ENCODE measurements at places on chromosomes 2 and 18. TPM values are rescaled to one million over a fixed set of nuclear protein-coding genes. Genes with fewer than 3 reads are reported as not detected.

Gene TMEM131
- 14.9 TPM for total RNA-seq

Gene FEZ2
- 43.7 TPM for total RNA-seq

Gene LBX2
- 4.2 TPM for total RNA-seq

Gene MOB4
- 27.4 TPM for total RNA-seq

Gene DTNA
- 0.15 TPM for total RNA-seq

Gene COLEC12
- 0.08 TPM for total RNA-seq

Gene VPS4B
- total RNA-seq = 20.5 TPM

Gene B4GALT6
- total RNA-seq = 6.2 TPM

Gene IL1B
- 0.24 TPM for total RNA-seq

Gene RTP5
- not detected for total RNA-seq

Gene NT5DC4
- not detected for total RNA-seq

Gene ST8SIA5
- not detected for total RNA-seq

Gene BUB1
- total RNA-seq = 50.0 TPM

Gene LOXHD1
- total RNA-seq = not detected

Gene C2orf78
- total RNA-seq = not detected

Gene SH2D6
- 1.1 TPM for total RNA-seq

Gene ABCG5
- total RNA-seq = not detected

Gene TEKT4
- not detected for total RNA-seq

Gene TRAPPC8
- 11.6 TPM for total RNA-seq

Gene CAPN14
- 0.07 TPM for total RNA-seq

Gene CIB4
- 0.34 TPM for total RNA-seq

Gene KCNK3
- total RNA-seq = 1.1 TPM

Gene UGT1A1
- 0.65 TPM for total RNA-seq

Gene MARS2
- total RNA-seq = 10.4 TPM

Gene OR6B2
- total RNA-seq = not detected

Gene VWC2L
- total RNA-seq = not detected

Gene ASB18
- not detected for total RNA-seq

Gene FAM161A
- total RNA-seq = 8.2 TPM

Gene KCNF1
- 21.8 TPM for total RNA-seq

Gene RGPD3
- total RNA-seq = 0.20 TPM

Gene COL6A3
- total RNA-seq = 0.07 TPM

Gene GPR45
- total RNA-seq = not detected

Gene UGT1A8
- not detected for total RNA-seq

Gene CNTNAP5
- total RNA-seq = not detected

Gene NPHP1
- 8.8 TPM for total RNA-seq

Gene CREG2
- total RNA-seq = 10.6 TPM

Gene GALNT5
- total RNA-seq = 2.8 TPM

Gene BMP10
- total RNA-seq = not detected

Gene NIF3L1
- 39.9 TPM for total RNA-seq

Gene ING5
- total RNA-seq = 21.7 TPM

Gene COL4A4
- 1.2 TPM for total RNA-seq

Gene SPATA3
- total RNA-seq = not detected

Gene EMX1
- not detected for total RNA-seq

Gene RNF125
- 0.32 TPM for total RNA-seq

Gene CFC1
- not detected for total RNA-seq

Gene CPLX4
- not detected for total RNA-seq

Gene CPO
- total RNA-seq = not detected

Gene AQP12B
- total RNA-seq = not detected

Gene TGFA
- 7.6 TPM for total RNA-seq

Gene IL37
- total RNA-seq = not detected

Gene ZSWIM2
- total RNA-seq = not detected

Gene RAMP1
- 0.32 TPM for total RNA-seq

Gene TTL
- 41.4 TPM for total RNA-seq

Gene DPP10
- not detected for total RNA-seq

Gene HOXD9
- 1.7 TPM for total RNA-seq

All from A549 treated with CORT108297 at 1 μM for 4 hours (cell line).